ENCODE measurements at places on chromosomes 6 and 20.

DNA sequence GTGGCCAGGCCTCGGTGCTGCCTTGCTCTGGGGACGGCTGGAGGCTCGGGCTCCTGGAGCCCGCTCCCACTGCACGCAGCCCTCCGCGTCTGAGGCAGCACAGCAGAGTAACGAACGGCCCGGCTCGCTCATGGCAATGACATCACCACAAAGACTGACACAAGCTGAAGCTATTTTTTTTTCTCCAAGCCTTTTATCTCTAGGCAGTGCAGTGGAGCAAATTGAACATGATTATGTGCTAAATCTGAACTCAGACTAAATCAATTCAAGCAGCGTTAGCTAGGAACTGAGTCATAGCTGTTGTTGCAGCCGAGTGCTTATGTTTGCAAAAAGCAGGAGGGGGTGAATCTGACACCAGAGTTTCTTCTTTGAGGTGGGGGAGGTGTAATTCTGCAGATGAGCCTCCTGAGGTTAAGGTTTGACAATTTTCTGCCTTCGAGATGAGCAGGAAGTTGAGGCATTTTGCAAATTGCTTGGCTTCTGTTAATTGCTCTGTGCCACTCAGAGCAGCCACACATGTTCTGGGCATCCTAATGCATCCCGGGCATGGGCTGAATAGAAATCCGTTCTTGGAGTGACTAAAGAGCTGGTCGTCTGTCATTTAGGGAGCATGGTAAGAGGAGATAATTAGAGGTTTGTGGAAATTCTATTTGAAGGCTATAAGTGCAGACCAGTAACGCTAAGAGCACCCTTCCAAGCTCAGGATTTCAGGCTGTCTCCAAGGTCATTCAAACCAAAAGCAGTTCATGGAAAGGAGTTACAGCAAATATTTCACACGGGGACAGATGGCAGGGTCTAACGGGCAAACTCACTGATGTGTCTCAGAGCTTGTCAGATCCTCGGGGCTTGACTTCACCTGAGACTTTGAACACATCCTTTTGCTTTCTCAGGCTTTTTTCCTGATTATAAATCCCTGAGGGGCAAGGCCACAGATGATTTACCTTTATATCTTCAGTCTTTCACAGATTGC lies 155.1 kb upstream of the ENPP5 start:
- DNase-seq: peak; percentile 13

- no peak for DNase-seq
Measured at GRCh38 chr6:135990439-135990838, 138.9 kb downstream of the PDE7B start.

DNA sequence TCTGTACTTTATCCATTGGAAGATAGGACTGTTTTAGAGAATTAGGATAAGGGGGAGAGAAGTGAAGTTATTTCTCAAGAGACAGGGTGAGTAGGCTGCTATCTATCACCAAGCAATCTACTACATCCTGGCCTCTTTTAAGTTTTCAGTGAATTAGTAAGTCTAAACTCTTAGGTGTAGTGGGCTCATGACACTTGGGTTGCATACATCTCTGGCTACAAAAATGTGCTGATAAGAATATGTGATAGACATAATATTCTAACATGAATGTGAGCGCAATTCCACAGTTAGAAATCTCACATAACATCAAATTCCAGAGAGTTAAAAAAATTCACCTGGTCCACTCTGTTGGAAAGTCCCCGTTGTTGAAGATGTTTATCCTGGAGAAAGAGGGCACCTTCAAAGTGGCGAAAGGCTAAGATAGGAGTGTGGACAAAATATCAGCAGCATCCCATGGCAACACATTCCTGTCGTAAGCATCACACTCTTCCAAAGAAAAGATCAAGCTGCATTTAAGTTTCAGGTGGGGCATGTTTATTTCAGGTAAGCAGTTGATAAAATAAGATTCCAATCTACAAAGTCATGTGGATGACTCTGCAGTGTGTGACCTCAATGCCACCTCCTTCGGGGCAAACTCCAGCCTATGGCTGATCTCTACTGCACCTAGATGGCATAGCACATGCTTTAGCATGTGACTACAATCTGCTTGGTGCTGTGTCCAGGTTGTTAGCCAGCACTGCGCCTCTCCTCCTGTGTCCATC lies 111.7 kb upstream of the NEDD9 start:
- DNase-seq: no peak

DNA sequence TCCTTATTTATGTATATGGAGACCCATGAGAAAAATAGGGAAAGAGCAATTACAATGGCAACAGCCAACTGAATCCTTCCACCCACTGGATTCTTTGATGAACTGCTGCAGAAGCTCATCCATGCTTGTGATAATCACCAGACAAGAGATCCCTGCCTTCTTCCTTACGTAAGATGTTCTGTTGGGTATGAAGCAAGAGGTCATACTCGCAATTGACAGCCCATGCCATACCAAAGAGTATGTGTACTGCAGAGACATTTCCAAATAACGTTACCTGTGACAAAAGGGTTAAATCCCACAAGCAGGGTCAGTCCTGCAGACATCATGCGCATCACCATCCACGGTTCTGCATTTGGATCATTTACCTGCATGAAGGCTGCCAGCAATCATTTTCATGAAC lies 27.8 kb downstream of the ELOVL5 start:
- no peak for DNase-seq

DNA sequence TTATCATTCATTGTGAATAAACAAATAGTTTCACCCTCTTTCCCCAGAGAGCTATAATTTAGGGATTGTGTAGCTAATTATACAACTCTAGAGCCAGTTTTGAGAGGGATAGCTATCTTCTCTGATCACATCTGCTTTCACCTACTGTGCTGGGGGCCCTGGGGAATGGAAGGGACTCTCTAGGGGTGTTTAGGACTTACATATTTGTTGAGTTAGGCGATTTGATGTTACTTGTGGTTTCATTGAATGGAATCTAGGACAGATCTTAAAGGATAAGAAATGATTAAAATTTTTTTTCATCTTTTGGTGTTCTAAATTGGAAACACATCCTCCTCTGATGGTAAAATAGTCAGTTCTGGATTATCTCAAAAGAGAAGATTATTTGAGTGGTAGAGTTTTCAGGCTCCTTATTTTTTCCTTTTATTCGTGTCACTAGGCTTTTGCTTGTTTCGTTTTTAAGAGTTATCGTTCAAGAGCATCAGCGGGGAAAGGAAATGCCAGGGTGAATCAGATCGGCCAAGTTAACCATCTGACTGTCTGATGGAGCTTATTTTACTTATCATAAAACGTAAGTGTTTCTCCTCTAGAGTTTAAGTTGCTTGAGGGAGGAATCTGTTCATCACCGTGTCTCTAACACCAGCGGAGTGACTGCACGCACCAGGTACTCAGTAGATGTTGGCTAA lies 236.7 kb downstream of the FARS2 start:
- no peak for DNase-seq

GRCh38 chr6:164107297-164107995 lies 692.9 kb downstream of the QKI start:
- DNase-seq: no peak

DNA sequence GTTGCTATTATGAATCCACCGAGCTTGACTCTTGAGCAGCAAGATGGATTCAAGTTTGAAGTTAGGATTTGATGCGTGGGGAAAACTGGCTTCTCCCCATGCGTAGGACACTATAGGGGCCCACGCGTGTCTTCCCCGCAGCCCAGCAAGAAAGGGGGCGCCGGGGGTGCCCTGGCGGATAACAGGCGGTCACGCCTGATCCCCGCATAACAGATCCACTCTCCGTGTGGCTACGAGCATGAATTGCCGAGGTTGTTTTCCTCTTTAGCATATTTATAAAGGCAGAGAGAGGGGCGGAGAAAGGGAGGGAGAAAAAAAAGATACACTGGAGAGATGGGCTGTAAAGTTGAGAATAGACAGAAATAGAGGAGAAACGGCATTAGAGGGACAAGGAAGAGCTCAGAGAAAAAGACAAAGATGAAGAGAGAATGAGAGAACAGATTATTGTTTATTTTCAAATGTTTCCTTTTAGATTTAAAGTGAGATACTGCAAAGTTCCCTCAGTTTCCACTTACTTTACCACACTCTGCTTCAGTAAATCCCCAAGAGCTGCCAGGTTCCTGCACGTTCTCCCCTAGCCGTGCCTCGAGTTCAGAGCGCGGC lies 32.0 kb downstream of the TFAP2A start:
- DNase-seq: no peak

DNA sequence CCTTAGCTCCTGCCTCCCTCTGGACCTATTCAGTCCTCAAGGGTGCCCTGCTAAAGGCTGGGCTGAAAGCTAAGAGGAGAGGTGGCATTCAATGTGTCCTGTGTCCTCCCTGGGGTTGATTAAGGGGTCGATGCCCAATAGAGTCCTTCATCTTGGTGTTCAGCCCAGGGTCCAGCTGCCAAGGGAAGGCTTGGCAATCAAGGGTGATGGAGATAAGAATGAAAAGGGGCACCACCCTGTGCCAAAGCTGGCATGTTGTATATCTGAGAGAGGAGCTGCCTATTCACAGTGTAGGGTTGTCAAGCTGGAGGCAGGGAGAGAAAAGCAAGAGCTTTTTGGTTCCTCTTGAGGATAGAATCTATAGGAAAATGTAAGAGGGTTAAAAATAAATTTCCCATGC lies 12.3 kb downstream of the C20orf173 start:
- DNase-seq: no peak
